ENCODE measurements at places on chromosomes 1 and 21. TPM values are rescaled to one million over a fixed set of nuclear protein-coding genes. Genes with fewer than 3 reads are reported as not detected.

DNA sequence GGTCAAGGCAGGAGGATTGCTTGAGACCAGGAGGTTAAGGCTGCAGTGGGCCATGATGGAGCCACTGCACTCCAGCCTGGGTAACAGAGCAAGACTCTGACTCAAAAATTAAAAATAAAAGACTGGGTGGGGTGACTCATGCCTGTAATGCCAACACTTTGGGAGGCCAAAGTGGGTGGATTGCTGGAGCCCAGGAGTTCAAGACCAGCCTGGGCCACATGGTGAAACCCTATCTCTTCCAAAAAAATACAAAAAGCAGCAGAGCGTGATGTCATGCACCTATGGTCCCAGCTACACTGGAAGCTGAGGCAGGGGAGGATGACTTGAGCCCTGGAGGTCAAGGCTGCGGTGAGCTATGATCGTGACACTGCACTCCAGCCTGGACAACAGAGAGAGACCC lies 44.4 kb upstream of the COX20 start:
- DNase-seq = no peak

MYOM3 gene
- polyA plus RNA-seq = 23.6 TPM

LRRC7 gene
- polyA plus RNA-seq = 5.1 TPM

DNA sequence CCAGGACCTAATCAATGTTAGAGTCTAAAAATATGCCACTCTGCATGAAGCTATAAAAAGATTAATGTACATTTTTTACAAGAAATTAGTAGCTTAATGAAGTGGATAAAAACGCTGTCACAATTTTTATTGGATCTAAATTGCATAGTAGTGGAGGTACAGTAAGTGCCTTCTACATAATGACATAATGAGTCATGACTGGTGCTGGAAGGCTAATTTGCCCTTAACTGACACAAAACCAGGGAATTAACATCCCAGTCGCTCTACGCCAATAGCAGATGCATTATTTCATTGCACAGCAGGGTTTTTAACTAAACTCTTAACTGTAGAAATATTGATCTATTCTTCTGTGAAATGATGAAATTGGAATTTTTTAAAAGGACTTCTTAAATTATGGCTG lies 33.3 kb downstream of the RRAGC start:
- no peak for DNase-seq

VANGL1 gene
- 14.3 TPM for polyA plus RNA-seq

DNA sequence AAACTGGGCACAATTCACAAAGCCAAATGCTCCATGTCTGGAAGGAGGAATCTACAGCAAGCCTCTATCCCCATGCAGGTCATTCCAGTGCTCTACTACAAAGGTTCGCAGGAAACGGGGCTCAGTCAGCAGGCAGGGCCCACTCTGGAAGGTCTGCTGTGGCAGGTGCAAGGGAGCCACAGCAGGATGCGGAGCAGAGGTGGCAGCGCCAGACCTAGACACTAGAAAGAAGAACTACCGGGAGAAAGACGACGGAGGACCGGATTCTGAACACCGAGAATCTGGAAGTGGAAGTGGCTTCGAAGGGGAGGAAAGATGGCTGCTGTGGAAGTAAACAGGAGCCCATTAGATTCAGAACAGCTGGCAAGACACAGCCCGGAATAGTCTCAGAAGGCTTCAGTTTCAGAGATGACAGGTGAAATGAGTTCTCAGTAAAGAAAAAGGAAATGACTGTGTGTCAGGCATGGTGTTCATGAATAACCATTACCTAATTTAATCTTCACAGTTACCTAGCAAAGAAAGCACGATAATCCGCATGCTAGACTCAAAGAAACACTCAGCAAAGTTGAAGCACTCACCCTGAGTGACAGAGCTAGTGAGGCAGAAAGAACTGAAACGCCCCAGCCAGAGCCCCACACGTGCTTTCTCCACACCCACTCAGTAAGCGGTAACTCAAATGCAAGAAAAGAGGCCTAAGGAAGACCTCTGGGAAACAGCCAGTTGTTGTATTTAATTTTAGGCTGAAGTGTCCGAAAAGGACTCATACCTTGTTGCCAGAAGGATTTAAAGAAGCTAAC lies 21.4 kb downstream of the SETD4 start:
- DNase-seq = no peak

RIMS3 gene
- polyA plus RNA-seq = 1.9 TPM

DCST1 gene
- polyA plus RNA-seq = 0.29 TPM

- DNase-seq = no peak
Observed at GRCh38 chr1:195097316-195097715, 1510.9 kb downstream of the KCNT2 start.

- DNase-seq = no peak
Observed at GRCh38 chr1:6116137-6116536, 64.0 kb downstream of the CHD5 start.

GRCh38 chr1:63987628-63988024 lies 213.8 kb downstream of the ROR1 start:
- DNase-seq = no peak

- no peak for DNase-seq
Observed at GRCh38 chr1:103783944-103784377, 34.3 kb downstream of the AMY1C start.

CR1L gene
- 1.6 TPM for polyA plus RNA-seq

DNA sequence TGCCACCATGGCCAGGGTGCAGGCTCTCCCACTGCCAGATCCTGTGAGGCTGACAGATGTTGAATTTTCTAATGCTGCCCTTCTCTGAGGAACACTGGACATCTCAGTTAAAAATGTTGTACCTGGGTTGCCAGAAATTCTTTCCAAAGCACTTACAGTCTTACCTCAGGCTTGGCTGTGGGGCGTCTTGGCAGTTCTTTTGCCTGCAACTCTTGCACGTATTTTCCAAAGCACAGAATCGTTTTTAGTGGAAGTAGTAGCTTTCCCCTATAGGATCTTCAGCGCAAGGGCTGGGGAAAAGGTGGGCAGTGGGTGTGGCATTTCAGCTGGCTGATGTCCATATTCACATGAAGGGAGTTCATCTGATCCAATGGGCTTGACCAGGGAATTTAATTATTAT lies 53.9 kb downstream of the EDN2 start:
- DNase-seq = no peak

DNA sequence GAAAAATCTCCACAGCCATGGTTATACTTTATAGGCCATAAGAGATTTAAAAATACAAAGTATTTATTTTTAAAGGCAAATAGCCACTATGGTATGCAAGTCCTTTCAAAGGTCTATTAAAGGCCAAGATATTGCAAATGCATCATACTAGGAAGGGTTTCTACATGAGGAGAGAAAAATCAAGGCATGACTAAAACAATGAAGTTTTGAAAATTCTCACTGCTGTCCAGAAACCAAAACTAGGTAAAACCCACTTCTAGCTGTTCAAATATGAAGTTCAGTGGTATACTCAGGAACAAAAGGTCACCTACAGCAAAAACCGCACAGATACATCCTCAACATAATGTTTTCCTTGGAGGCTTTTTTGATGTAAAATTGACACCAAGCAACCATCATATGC lies 75.0 kb downstream of the EPS15 start:
- no peak for DNase-seq
